ENCODE measurements at places on chromosomes 13 and 19. TPM values are rescaled to one million over a fixed set of nuclear protein-coding genes. Genes with fewer than 3 reads are reported as not detected.

DNA sequence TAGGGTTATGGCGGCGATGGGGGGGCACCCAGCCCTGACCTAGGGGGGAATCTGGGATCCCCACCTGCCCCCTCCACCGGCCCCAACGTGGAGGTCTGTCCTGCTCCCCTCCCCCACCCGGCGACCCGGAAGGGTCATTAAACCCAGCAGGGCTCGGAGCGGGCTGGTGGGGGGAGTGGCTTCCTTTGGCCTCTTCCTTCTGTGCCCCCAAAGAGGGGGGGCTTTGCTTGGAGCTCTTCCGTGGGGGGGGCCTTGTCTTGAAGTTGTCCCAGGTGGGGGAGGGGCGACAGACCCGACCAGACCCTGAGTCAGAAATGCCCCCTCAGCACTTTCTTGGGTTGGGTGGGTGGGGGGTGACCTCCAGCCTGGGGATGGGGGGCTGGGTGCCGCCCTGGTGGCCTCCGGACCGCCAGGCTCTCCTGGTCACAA is 1.5 kb downstream of the ARID3A start:
- no peak for DNase-seq

The PDE4C gene
- total RNA-seq = not detected

- peak; percentile 38 for DNase-seq
Measured at GRCh38 chr13:40692946-40693345, 26.5 kb upstream of the FOXO1 start.

The PLIN4 gene
- total RNA-seq = 0.32 TPM

GRCh38 chr19:17721821-17722220 is 2.5 kb downstream of the MAP1S start:
- no peak for DNase-seq

DNA sequence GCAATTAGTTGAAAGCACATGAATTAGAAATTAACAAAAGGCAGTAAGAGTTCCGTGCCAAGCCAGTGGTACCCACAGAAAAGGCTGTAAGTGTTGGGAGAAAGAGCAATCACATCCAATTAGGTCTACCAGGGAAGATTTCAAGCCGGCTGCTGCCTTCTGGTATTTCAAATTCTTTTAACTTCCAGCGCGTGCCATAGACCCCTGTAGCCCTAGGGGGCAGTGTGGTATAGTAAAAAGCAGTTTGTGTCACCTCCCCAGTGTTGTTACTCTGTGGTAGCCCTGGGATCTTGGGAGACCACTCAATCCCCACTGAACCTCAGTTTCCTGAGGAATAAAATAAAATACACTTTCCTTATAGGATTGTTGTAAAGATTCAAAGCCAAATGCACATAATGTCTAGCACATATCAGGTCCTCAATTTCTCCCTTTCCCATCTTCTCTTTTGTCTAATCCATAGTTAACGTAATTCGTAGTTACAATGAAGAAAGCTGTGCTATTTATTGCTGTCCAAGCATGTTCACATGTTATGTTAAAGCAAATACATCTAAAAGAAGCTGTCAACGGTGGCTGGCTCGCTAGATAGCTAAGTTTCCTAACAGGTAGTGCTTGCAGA is 230.2 kb downstream of the TDRD3 start:
- peak; percentile 38 for DNase-seq

- DNase-seq = no peak
Measured at GRCh38 chr13:41495044-41495443, 37.7 kb downstream of the RGCC start.

DNA sequence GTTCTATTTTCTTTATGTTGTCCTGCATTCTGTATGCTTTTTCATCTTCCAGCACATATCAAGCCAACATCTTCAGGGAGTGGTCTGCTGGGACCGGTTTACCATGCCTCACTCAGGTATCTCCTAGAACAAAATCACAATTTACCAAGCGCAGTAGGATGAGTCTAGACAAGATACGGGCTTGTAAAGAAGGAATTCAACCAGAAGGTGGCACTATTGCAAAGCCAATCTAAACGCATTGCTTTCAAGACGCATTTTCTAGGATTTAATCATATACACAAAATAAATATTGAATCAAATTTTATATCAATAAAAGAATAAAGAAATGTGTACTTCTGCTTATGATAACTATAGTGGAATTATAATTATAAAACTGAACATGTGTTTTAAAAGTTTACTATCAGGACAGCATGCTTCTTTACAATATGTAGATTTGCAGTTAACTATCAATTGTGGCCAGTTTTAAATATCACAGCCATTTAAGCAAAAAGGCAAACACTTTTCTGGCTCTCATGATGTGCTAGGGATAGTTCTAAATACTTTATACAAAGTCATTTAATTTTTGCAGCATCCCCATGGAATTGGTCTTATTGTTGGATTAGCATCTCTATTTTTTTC is 16.1 kb upstream of the TPP2 start:
- peak; percentile 73 for DNase-seq

DNA sequence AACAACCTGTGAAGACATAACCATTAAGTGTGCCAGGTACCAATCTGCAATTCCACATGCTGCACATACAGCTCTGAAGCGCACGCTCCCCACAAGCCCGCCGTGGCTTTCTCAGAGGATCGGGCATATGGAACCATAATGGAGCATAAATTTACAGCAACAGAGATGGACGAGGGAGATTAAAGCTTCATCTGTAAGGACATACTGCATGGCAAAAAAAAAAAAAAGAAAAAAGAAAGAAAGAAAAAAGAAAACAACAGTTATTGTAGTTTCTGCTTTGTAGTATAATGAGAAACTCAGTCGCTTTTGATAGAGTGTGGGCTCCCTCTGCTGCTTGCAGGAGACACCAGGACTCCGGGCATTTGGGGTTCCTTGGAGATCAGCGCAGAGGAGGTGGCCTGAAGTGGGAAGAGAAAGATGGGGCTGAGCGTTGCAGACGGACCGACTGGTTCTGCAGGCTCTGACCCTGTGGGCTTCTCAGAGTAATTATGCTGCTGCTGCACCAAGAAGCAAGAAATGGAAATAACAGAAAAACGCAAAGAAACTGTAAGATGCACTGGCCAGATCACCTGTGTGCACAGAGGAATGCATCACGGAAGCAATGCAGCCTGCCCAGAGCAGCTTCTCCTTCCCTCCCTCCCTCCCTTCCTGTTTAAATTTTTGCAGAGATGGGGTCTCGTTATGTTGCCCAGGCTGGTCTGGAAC is 10.8 kb upstream of the PDCD5 start:
- DNase-seq = peak; percentile 74

The ATP12A gene
- total RNA-seq = not detected

The PBX4 gene
- total RNA-seq = 1.8 TPM

- peak; percentile 83 for DNase-seq
Measured at GRCh38 chr13:34078334-34078999, 260.5 kb downstream of the RFC3 start.

DNA sequence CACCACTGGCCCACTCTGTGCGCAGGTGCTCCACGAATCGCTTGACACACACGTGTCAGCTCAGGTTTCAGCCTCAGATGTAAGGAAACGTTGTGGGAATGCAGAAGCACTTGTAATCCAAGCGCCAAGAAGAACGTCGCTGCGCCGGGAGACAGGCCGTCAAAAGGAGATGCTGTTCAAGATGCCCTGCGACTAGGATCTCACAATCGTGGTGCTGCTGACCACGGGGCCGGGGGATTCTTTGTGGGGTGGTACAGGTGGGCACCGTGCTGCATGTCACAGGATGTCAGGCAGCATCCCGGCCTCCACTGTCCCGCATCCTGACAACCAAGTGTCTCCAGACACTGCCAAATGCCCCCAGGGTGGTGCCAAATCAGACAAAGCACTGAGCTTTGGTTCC is 16.9 kb upstream of the SIGLEC11 start:
- no peak for DNase-seq

GRCh38 chr19:36110487-36111199 is at the start of gene OVOL3:
Gene OVOL3, plus strand, starts transcription at chr19:36111143. Its CDS starts 60 bp downstream, at chr19:36111203.
- no peak for DNase-seq

DNA sequence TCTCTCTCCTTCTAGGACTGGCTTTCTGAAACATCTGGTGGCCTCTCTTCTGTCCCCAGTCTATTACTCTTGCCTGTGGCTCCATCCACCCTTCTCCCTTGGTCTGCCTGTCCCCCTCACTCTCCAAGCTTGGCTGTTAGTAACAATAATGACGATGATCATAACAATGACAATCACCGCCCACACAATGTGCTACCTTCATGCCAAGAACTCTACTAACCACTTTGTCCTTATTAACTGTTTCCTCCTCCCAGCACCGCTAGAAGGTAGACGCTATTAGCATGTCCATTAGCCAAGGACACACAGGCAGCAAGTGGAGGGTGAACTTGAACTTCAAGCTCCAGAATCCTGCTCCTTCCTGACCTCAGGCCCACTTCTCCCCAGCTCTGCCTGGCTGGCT is 2.7 kb downstream of the GYS1 start:
- DNase-seq = peak; percentile 59

DNA sequence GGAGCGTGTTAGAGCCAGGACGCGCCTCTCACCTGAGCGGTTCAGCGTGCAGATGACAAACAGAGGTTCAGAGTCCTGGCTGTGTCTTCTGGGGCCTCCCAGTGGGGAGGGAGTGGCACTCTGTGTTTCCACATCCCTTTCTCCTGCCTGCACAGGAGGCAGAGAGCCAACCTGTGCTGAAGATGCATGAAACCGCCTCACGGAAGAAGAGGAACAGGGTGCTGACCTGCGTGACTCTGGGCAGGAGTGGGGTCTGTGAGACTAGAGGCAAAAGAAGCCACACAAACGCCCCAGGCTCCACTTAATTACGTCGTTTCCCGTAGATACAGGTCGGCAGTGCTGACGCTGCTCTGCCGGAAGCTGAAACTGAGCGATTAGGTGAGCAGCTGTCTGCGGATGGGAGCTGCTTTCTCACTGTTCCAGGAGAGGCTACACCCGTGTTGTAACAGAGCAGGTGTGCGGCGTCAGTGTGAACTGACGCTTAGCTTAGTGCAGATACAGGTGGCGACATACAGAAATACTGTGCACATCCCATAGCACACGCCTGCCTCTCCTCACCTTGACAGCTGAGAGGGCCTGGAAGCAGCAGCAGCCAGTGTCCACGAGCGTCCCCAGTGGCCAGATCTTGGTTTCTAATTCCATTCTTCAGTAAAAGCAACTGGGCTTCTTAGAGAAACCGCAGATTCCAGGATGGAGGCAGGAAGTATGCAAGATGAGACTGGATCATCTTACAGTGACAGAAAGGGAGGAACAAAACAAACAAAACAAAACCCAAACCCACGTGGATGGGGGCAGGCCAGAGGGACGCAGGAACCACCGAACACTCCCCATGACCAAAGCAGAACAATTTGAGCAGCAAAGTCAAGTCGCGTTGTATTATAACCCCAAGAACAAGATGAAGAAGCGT is 37.7 kb upstream of the MCF2L start:
- DNase-seq = peak; percentile 96

DNA sequence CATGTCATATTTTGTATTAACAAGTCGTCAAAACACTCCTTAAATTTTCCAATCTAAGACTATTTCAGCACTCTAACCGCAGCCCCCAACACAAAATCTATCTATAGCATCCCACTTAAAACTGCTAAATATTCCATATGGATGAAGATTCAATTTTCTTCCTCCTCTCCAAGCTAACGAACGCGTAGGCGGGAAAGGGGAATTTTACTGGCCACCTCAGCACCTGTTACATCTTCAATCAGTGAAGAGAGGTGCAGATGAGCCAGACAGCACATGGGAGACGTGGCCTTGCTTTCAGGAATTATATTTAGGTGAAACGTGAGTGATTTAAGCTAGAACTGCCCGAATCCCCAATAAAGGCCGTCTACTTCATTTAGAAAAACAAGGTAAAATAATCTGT is 1.1 kb downstream of the RBM26 start:
- DNase-seq = peak; percentile 34

The KLF16 gene
- 8.6 TPM for total RNA-seq

- no peak for DNase-seq
Measured at GRCh38 chr19:1777149-1777548, 23.8 kb downstream of the ONECUT3 start.

DNA sequence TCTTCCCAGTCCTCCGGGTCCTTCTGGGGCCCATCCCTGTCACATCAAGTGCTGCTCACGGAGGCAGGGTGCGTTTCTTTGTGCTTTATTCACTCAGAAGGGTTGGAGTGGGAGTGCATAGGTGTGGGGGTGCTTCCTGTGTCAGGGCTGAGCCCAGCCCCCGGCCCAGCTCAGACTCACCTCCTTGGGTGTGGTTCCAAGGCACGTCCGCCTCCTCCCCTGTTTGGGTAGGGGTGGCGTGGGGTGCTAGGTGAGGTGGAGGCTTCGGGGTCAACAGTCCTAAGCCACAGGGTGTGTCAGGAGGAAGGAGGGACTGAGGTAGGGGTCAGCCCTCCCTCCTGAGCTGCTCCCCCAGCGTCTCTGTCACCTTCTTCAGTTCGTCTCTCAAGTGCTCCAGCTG is 3.1 kb downstream of the CCER2 start:
- no peak for DNase-seq

DNA sequence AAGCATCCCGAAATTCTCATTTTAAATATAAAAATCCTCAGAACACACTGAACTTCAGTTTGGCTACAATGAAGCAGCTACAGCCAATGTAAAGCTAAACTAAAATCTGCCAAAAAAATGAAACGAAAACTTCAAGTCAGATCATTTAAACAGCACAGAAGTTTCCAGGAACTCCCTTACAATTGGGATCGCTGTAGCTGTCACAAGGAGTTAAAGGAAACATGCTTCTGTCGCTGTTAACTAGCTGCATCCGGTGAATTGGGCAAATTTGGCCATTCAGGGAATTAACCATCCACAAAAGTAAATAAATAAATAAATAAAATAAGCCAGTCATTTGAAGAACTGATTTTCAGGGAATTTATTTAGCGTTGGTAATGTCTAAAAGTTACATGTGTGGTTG is 77.0 kb upstream of the PEG3 start:
- DNase-seq = no peak

- no peak for DNase-seq
Measured at GRCh38 chr19:19749117-19749907, 16.4 kb upstream of the ZNF14 start.

- DNase-seq = no peak
Measured at GRCh38 chr13:45896285-45896684, 44.7 kb upstream of the SIAH3 start.

GRCh38 chr19:11365557-11366117 is 8.8 kb upstream of the SWSAP1 start:
- no peak for DNase-seq

The CDC42EP5 gene
- 4.4 TPM for total RNA-seq
